ENCODE measurements at places on chromosomes 16 and 17. TPM values are rescaled to one million over a fixed set of nuclear protein-coding genes. Genes with fewer than 3 reads are reported as not detected.

The CDH5 gene
- total RNA-seq, result 37.4 TPM

The PLD6 gene
- 1.9 TPM for total RNA-seq

- no peak for DNase-seq
Observed at GRCh38 chr16:68031951-68032350, 8.9 kb downstream of the DUS2 start.

DNA sequence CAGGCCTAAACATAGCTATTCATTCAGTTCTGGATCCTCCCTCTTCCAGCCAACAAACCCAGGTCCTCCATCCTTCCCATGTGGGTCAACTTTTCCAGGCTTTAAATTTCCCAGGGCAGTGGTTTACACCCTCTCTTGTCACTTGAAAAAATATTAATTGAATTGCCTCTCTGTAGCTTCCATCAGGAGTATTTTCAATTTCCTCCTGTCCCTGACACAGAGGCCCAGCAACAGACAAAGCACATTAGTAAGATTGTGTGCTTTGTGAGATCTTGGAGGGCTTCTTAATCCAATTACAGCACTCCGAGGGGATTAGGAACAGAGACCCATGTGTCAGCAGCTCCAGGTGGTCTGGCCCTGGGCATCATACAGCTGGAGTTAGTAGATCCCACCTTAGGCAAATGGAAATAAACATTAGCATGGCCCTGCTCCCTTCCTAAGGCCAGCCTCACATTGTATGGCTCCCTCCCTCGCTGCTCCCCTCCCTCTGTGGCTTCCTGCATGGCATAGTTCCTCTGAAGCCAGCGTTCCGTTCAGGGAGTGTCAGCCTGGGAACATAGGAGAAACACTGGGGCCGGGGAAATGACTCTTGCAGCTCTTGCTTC is 132.7 kb upstream of the HSBP1 start:
- DNase-seq, result no peak

- DNase-seq, result no peak
Observed at GRCh38 chr17:76104140-76104895, 731 bp upstream of the EXOC7 start.

GRCh38 chr17:72118335-72119076 is 2.3 kb upstream of the SOX9 start:
- DNase-seq, result peak; percentile 50

GRCh38 chr17:33127706-33128105 is 136.1 kb downstream of the SPACA3 start:
- DNase-seq, result no peak

GRCh38 chr16:50957056-50957455 is 194.0 kb downstream of the SALL1 start:
- no peak for DNase-seq

DNA sequence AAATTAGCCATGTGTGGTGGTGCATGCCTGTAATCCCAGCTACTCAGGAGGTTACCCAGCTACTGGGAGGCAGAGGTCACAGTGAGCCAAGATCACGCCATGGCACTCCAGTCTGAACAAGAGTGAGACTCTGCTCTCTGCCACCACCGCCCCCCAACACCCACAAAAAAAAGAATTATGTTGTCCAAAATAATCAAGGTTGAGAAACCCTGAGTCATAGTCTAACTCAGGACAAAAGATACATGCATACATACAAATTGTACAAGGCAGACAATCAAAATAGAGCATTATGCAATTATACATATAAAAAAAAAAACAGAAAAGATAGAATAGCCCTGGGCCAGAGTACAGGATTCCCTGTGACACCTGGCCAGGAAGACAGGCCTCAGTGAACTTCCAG is 6.6 kb upstream of the KPNB1 start:
- no peak for DNase-seq

- no peak for DNase-seq
Observed at GRCh38 chr16:81699596-81699995, 79.5 kb upstream of the PLCG2 start.

GRCh38 chr17:27620721-27621120 is 10.3 kb upstream of the LGALS9 start:
- no peak for DNase-seq

DNA sequence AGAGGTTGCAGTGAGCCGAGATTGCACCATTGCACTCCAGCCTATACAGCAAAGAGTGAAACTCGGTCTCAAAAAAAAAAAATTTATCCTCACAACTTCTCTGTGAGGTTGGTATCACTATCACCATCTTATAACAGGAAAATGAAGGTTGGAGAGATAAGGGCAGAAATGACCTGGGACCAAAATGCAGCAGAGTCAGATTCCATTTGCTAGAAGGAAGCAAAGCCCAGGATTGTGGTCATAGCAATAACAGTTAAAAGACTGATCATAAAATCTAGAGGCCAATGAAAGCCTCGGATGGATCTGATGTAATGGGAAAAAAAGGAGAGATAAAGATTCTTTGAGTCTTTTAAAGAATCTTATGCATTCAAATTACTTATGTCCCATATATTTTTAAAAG is 69.6 kb upstream of the TEKT1 start:
- DNase-seq, result no peak
